ENCODE measurements at places on chromosomes 1 and 21.

- no peak for DNase-seq
Observed at GRCh38 chr21:44549525-44550211, 1.6 kb downstream of the KRTAP10-2 start.

- no peak for DNase-seq
Observed at GRCh38 chr1:81717230-81717629, 83.5 kb upstream of the ADGRL2 start.

DNA sequence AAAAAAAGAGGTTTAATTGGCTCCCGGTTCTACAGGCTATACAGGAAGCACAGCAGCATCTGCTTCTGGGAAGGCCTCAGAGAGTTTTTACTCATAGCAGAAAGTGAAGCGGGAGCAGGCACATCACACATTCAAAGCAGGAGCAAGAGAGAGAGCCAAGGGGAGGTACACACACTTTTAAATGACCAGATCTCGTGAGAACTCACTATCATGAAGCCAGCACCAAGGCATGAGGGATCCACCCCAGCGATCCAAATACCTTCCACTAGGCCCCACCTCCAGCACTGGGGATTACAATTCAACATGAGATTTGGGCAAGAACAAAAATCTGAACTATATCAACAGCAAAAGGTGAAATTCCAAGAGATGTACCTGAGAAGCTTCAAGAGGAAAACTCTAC lies 20.8 kb upstream of the FAM76A start:
- DNase-seq: no peak

GRCh38 chr1:231091831-231092301 lies 51.8 kb upstream of the FAM89A start:
- peak; percentile 3 for DNase-seq

DNA sequence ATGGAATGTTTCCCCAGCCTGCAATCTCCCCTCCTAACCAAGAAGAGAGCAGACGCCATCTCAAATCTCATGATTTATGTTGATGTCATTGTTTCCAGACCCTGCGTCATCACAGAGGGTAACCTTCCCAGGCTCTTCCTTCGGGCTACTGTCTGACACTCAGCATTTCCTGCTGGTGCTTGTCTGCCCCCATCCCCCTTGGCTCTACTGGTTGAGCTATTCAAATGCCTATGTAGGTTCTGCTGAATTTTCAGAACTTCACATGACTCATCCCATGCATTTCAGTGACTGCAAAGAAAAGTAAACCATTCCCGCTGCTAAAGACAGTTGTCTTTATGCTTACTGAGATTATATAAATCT lies 24.8 kb upstream of the ITPKB start:
- no peak for DNase-seq

DNA sequence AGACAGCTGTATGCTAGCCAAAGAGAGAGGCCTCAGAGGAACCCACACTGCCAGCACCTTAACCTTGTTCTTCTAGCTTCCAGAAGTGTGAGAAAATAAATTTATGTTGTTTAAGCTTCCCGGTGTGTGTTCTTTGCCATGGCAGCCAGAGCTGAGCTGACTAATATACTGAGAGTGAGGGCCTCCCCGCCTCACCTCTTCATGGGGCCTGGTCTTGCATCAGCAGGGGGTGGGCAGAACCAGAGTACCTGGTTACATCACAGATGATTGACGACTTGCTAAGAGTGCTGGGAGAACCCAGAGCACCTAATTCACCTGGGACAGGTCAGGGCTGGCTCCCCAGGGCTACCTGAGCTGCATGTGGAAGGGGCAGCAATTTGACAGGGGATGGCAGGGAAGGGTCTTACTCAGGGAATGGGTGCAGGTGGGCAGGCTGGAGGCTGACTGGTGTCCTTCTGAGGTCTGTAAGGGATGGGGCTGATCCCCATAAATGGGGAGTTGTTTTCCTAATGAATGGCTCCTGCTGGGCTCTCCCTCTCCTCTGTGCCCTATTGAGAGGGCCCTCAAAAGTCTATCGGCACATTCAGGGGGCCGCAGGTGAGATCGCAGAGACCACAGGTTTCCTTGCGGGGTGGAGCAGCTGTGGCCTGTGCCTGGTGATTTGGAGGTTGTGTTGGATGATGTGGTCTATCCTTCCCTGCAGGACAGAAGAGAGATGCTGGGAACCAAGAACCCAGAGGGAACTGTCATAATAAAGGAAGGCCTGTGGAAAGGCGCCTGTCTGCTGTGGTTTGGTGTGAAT lies 60.6 kb upstream of the ETV3 start:
- DNase-seq: no peak

- DNase-seq: no peak
Observed at GRCh38 chr1:7379441-7379971, 391.6 kb upstream of the VAMP3 start.

- DNase-seq: no peak
Observed at GRCh38 chr1:98704474-98704873, 43.0 kb downstream of the SNX7 start.

DNA sequence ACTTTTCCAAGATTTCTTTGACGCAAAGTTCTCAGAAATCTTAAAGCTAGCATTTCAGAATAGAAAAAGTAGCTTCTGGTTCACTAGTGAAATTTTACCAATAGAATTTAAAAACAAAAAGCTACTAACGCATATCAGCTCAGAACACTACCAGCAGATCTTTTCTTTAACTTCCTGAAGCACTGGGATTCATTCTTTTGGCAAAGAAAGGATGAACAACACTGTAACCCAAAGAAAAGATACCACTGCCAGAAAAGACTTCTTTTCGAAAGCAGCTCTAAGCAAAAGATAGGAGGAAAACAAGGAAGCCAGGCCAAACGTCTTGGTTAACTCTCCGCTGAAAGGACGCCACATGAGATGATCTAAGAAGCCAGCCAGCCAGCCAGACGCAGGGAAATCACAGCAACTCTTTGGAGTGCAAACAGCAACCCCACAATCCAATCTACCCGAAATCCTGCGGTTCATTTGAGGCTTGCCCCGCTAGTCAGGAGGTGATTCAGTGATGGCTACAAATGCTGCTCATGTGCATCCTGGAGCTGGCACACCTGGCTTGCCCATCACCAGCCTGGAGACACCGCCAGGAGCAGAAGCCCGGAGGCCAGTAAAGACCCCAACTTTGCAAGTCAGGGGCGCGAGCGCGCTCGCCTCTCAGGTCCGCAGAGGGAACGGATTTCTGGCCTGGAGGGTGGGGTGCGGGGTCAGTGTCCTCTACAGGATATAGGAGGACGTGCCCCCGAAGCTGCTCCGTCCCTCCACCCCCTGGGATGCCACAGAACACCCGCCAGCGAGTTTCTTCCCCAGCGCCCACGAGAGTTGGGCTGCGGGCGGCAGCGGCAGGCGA lies 812 bp downstream of the NBPF1 start:
- DNase-seq: no peak

DNA sequence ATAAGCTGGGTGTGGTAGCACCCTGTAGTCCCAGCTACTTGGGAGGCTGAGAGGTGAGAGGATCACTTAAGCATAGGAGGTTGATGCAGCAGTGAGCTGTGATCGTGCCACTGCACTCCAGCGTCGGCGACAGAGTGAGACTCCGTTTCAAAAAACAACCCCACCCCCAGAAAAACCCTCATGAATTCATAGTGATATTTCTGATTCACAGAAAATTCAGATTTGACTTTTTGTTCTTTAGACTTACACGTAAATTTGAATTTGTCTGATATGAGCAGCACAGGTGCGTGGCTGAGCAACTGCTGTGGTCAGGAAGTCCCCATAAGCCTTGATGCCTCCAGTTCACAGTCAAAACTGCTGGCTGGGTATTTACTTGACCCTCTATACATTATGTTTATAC lies 10.0 kb upstream of the MORC3 start:
- no peak for DNase-seq

- DNase-seq: no peak
Observed at GRCh38 chr1:168437821-168438220, 106.0 kb downstream of the XCL2 start.

All from stimulated activated CD4-positive, alpha-beta T cell treated with anti-CD3 and anti-CD28 coated beads, TNF-alpha, amount 100 ng/mL, for 1 hour (primary cell).